ENCODE measurements at places on chromosomes 16 and 17.
A peak's percentile ranks its signal among the peaks of the same experiment; 100 is the strongest.

DNA sequence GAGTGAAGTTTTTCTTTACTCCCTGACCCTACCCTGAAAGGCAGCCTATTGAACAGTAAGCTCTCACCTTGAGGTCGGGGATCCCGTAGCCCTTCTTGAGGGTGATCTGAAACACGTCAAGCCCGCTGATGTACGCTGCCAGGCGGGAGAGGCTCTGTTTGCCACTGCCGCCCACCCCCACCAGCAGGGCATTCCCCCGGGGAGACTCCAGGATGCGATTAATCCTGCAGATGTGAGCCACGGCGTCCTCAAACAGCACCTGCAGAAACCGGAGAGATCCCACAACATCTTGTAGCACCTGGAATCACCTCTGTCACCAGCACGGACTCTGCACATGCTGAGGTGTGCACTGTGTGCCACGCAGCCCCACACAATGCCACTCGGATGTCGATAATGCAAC, 96.8 kb downstream of the PGS1 start:
- DNase-seq: no peak

DNA sequence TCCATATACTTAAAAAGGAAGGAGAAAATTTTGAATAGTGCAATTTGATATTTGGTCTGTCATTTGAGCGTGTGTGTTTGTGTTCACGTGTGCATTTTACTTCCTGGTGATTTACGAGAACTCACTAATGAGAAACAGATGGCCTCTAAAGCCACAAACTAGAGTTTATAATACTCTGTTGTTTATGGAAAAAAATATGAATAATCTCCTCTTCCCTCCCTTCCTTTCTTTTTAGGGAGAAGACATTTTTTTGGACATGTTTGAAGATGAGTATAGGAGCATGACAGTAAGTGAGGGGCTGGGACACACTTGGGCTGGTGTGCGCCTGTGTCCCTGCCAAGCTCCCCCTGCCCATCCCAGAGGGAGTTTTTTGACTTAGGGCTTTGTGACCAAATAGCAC, 102.7 kb downstream of the CLEC16A start:
- DNase-seq: no peak

DNA sequence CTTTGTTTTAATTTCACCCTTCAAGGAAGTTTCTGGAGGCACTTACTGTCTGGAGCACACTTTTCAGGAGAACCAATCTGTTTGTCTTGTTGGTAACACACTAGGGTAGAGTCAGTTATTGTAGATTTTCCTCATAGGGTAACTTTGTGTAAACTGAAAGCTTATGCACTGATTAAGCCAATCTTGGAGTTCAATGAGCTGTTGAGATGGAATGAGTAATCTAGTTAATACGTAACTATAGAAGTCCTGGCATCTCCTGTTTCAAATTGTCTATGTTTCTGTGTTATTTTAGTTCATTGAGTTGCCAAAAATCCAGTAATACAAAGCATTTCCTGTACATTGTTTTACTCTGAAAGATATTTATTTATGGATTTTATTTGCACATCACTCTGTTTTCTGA, 111.6 kb upstream of the HAS3 start:
- no peak for DNase-seq

GRCh38 chr17:78063489-78063888, 65.1 kb downstream of the TMC6 start:
- DNase-seq: no peak

DNA sequence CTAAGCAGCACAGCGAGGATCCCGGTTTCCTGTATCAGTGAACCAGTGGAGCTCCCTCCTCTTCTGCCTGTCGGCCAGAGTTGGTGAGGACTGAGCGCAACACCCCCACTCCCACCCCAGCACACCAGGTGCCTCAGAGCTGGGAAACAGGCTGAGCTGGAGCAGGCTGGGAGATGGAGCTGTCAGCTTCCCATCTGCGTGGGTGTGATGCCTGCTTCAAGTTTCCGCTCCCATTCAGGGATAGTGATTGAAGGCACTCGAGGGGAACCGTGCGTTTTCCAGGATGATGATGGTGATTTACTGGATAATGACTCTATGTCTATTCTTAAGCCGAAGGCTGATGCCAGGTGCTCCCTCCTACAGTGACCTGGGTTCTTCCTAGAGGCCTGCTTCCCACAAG, 144.5 kb downstream of the TMEM132E start:
- no peak for DNase-seq

DNA sequence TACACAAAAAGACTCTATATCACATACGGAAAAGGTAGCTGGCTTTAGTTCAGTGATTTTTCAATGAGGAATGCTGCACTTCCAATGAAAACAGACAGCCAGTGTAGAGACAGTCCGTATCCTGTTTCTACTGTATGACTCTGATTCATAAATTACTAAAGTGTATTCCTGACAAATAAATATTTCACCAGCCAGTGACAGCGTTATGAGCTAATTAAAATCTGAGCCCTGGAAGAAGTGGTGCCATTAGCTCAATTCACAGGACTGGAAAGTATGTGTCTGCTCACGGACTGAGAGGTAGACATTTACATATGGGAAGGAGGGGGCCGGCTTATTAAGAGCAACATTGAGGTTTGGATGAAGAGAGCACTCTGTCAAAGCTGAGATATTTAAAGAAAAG, 207.9 kb upstream of the RBFOX1 start:
- DNase-seq: no peak

DNA sequence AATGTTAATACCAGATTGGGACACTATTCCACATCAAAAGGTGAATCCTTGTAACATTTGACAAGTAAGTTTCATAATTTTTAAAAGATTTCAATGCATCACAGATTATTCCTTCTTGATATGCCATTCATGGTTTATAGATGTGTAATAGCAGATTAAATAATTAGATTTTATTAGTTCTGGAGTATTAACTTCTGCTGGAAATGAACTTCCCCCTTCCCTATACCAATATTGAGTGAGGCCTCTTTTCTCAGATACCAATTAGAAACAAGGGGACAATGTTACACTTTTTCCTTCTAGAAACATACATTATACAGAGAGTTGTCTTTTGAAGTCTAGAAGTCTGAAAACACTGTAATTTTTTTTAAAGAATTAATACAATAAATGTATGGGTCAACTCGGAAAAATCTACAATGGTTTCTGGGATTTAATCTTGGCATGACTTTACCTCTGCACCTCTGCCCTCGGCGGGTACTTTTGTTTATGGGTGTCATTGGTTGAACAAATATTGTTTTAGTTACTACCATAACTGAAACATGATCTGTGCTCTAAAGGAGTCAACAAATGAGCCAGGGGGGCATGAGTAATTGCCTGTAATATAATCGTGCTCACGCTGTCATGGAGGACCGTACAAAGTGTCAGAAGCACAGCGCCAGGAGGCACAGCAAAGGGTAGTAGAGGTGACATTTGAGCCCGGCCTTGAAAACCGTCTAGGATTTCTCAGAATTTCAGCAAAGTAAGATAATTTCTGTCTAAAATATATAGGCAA, 8.2 kb downstream of the LRRC37B start:
- DNase-seq: no peak

GRCh38 chr17:51228161-51228560, 31.7 kb downstream of the MBTD1 start:
- no peak for DNase-seq

- DNase-seq: no peak
Observed at GRCh38 chr17:46814446-46814845, 4.0 kb downstream of the WNT3 start.

GRCh38 chr17:37123386-37123785, 174.6 kb downstream of the AATF start:
- DNase-seq: no peak

- DNase-seq: no peak
Observed at GRCh38 chr17:2909175-2909845, 113.1 kb downstream of the RAP1GAP2 start.

DNA sequence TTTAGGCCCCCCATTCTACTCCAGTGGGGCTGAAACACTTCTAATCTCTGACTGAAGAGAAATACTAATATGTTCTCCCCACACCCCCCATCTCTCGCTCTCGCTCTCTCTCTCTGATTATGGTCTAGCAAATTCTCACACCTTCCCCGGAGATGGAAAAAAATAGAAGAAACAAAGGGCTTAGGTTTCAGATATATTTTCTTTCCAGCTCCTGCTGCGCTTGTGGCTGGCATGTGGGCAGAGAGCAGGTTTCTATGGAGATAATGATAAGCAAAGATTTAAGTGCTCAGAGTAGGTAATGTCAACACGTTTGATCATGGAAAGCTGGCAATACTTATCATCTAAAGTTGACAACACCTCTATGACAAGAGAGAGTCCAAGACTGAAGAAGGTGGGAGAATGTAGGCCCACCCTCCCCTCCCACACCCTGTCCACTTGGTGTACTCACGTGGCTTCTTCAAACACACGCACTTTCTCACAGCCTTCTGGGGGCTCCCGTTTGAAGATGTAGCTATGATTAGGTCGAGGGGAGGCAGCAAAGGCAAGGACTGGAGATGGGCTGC, 8.0 kb upstream of the SLC35B1 start:
- no peak for DNase-seq

GRCh38 chr17:34399725-34400124, 36.7 kb upstream of the CCL1 start:
- no peak for DNase-seq

DNA sequence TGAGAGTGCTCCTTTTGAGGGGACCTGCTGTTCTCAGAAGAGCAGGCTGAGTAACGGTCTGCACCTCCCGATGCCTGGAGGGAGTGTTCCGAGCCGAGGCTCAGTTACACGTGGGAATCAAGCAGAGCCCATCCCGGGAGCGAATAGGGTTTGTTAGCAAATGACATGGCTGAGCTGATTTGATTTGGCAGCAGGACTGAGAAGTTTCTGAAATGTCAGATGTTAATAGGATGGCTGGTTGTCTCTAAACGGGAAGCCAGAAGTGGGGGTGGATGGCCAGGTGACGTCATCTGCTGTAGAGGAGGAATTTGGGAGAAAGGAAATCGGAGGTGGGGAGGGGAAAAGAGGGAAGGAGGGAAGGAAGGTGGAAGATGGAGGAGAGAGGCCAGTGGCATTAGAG, 128.0 kb downstream of the RAP1GAP2 start:
- no peak for DNase-seq

GRCh38 chr17:41848788-41849187, 11.2 kb downstream of the KLHL10 start:
- no peak for DNase-seq

DNA sequence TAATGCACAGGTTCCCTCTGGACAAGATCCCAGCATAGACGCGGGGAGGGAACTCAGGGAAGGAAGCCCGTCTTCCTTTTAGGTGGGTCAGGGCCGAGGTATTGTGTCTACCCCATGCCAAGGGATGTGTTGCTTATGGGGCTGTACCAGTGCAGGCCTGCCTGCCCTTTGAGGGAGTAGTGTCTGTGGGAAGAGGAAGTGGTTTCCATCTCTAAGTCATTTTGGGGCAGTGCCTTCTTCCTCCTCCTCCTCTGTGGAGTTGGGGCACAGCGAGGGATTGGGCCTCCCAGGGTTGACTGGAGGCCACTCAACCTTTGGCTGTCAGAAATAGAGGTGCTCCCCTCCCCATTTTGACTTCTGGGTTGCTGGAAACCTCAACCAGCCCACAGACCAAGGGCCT, 26.5 kb downstream of the GJD3 start:
- no peak for DNase-seq

- DNase-seq: peak; percentile 94
Observed at GRCh38 chr17:42019509-42020404, at the start of gene NKIRAS2. NKIRAS2 (plus strand) TSS chr17:42020090; CDS start chr17:42021578, 1,488 bp downstream.

DNA sequence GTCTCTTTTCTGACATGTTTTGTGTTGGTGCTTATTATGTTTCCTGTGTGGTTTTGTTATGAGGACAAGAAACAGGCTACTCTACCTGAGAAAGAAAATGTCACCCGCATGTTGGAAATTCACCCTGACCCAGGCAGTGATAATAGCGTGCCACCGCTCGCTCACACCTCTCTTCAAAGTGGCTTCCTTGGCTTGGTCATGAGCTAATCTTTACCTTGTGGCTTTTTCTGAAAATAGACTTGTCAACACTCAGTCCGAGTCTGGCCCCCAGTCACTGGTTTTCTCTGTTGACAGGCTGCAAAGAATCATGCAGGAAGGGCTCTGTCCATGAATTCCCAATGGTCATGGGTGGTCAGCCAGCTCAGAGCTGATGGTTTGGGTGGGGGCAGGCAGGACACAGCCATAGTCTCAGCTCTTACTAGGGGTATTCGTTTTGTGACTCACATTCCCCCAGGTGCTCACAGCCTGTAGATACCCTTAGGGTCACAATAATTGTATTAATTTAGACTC, 121.3 kb upstream of the CACNG5 start:
- no peak for DNase-seq

DNA sequence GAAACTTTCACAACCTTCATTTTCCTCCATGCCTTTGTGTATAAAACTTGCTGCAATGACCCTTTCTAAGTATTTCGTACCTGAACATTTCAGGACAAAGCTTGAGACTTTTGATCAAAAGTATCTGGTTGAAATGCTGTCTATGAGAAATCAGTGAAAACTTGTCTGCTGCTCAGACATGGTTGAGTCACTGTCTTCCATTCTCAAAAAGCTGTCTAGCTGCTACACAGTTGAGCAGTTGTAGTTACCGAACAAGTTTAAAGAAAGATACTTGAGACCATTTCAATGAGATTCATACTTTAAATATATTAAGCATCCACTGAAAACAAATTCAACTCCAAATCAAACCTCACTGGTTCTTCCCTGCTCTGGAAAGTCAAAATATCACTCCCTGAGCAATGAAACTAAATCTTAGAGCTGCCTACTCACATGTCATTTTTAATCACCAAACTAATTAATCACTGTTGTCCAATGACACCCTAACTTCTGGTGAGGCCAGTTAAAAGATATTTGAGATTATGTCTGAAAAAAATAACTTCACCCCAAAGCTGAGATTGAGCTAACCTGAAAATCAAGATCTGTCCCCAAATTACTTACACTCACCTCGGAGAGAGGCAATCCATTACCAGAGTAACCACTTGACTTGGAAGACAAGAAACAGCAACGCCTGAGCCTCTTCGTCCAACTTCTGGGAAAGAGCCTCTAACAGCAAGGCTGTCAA, 488 bp downstream of the TMEM100 start:
- DNase-seq: no peak

- peak; percentile 9 for DNase-seq
Observed at GRCh38 chr16:6682142-6682811, 650.4 kb upstream of the RBFOX1 start.

- no peak for DNase-seq
Observed at GRCh38 chr16:12543700-12544476, 259.8 kb downstream of the CPPED1 start.

GRCh38 chr16:11530171-11530940, 56.4 kb downstream of the LITAF start:
- no peak for DNase-seq

- DNase-seq: no peak
Observed at GRCh38 chr16:54801057-54801844, 129.4 kb upstream of the IRX5 start.
